ENCODE measurements at places on chromosomes 12 and 14. TPM values are rescaled to one million over a fixed set of nuclear protein-coding genes. Genes with fewer than 3 reads are reported as not detected.

FGF6 gene
- total RNA-seq = not detected

GRCh38 chr14:89673512-89674225 is 256.6 kb upstream of the FOXN3 start:
- DNase-seq = peak; percentile 56

SLC2A3 gene
- 12.1 TPM for total RNA-seq

AMN gene
- not detected for total RNA-seq

LGR5 gene
- total RNA-seq = 0.07 TPM

DNA sequence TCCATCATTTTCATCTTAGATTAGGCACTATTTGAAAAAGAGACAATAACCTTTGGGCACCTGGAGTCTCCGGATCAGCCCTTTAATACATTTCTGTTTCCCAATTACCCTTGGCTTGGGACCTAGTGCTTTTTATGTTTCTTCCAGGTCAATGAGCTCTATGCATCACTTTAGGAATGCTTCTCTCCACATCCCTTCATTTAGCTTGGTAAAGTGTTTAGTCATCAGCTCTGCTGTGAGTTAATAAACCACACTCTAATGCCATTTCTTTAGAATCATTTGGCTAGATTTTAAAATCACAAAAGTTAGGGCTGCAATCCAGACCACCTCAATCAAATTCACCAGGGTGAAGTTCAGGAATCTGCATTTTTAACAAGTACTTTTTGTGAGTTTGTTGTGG is 41.7 kb downstream of the RASSF9 start:
- peak; percentile 39 for DNase-seq

GRCh38 chr14:67428501-67429031 is 16.6 kb upstream of the PLEK2 start:
- DNase-seq = peak; percentile 54

GRCh38 chr12:75239987-75240386 is 30.3 kb upstream of the KCNC2 start:
- DNase-seq = no peak

DNA sequence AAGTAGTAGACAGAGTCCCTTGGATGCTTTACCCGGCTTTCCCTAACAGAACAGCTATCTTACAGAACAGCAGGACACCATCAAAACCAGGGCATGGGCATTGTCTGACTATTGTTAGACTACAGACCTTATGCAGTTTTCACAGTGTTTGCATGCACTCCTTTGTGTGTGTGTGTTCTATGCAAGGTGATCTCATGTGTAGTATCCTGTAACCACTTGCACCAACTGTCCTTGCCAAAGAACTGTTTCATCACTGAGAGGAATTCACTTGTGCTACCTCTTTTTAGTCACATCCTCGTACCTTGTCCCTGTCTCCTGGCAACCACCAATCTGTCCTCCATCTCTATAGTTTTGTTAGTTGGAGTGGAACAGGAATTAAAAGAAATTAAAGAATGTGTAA is 183.6 kb upstream of the PZP start:
- DNase-seq = no peak

DNA sequence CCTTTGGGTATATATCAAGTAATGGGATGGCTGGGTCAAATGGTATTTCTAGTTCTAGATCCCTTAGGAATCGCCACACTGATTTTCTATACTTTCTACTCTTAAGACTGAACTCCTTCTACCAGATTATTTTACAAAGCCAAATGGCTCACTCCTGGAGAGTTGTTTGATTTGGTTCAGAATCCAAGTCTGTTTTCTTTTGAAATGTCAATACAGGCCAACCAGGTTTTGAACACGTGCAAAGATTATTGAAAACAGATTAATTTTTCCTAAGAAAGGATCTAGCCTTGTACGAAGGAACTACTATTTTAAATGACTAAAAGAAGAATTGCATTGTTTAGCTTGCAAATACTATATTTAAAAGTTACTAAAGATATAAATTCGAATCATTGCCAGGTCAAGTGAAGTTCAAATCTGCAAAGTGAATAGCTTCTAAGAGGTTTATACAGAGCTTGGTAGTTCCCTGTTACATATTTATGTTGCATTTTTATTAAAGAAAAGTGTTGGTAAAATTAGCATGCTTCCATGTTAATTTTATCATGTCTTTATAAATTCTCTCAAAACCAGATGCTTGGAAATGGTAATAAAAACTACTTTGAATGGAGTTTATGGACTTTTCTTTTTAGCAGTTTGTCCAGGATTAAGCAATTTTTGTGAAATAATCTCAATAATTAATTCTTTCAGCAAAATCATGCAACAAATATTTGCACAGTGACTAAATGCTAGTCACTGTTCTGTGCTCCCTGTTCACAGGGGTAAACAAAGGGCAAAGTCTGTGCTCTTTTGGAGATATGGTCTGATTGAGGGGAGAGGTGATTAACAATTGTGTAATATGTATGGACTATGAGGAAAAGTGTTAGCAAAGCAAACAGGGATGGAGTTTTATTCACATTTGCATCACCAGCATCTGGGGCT is 38.9 kb downstream of the GPR65 start:
- no peak for DNase-seq

SALL2 gene
- total RNA-seq = 1.1 TPM

Measured in M059J (cell line).